ENCODE measurements at places on chromosomes 2 and 18.
A peak's percentile ranks its signal among the peaks of the same experiment; 100 is the strongest.

DNA sequence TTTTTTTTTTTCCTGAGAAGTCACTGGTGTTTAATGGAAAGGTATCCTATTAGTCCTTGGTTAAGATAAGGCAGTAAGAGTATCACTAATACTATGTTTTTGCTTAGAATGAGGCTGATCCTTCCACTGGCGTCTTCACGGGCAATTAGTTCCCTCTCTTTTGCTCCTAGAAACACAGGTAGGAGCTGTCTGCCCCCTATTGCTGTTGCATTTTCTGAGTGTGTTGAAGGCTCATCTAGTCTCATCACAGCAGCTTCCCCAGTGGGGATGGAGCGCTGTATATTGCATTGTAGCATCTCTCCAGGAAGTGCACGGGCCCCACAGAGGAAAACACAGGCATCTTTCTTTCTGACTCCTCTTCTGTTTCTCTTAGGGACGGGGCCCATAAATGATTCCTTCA lies 145.0 kb downstream of the NAPG start:
- peak; percentile 42 for DNase-seq

DNA sequence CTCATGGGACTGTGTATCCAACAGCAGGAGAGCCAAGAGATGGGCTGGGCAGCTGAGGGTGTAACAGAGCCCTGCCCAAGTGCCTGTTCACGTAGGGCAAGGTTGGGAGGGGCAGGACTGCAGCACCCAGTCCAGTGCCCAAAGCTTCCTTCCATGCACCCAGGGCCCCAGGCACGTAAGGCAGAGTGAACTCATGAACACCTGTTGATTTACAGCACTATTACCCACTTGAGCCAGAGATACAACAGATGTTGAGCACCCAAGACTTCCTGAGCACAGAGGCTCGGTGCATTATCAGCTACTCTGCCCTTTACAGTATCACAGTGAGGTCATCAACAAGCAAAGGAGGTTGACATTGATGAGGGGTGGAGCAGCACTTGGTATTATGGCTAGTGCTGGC lies 50.2 kb upstream of the FHL2 start:
- no peak for DNase-seq

- no peak for DNase-seq
These were observed 537.2 kb upstream of the DCC start for GRCh38 chr18:51802569-51803428.

DNA sequence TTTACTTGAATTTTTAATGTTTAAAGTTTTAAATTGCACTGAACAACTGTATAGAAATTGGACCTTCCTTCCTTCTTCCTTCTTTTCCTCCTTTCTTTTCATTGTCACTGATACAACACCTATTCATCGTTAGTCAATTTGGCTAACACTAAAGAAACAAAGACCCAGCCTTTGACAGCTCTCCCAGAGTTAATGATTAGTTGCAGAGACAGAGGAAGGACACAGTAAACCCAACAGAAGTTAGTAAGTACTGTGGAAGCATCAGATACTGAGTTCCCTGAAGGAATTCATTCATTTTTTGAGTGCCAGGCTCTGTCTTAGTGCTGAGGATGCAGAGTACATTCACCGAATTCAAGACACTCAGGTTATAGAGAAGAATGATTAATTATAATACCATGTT lies 77.9 kb upstream of the RAB27B start:
- no peak for DNase-seq

- DNase-seq, result no peak
These were observed 97.5 kb upstream of the KCNJ3 start for GRCh38 chr2:154600927-154601494.

GRCh38 chr2:38978296-38978903 lies 88.7 kb downstream of the ARHGEF33 start:
- DNase-seq, result peak; percentile 45

- no peak for DNase-seq
These were observed 180.2 kb upstream of the TWIST2 start for GRCh38 chr2:238667639-238668038.

- DNase-seq, result no peak
These were observed 309.7 kb downstream of the GULP1 start for GRCh38 chr2:188601391-188601790.

GRCh38 chr2:43455731-43456642 lies 139.9 kb downstream of the THADA start:
- DNase-seq, result no peak

- no peak for DNase-seq
These were observed 734.0 kb upstream of the CDH7 start for GRCh38 chr18:65016631-65017371.

Data from pons (tissue), 1 donor.